ENCODE measurements at places on chromosomes 16 and 17.

DNA sequence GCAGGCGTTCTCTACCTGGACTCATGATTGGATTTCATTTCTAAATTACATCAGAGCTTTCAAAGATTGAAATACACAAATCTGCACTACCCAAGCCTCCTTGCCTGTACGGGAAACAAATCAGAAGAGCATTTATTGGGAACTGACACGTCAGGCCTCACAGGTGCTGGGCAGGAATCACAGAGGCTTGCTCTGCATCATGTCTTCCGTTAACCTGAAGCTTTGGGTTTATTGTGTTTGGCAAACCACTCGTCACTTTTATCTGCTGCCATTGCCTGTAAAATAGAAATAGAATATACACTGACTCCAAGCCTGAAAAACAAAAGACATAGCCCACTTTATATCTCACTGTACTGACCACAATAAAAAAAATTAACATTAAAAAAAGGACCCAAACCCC is 7.9 kb upstream of the GEMIN4 start:
- DNase-seq = no peak

GRCh38 chr17:68351395-68351794 is 60.1 kb downstream of the ARSG start:
- no peak for DNase-seq

GRCh38 chr16:58670177-58670576 is 14.4 kb downstream of the SLC38A7 start:
- no peak for DNase-seq

DNA sequence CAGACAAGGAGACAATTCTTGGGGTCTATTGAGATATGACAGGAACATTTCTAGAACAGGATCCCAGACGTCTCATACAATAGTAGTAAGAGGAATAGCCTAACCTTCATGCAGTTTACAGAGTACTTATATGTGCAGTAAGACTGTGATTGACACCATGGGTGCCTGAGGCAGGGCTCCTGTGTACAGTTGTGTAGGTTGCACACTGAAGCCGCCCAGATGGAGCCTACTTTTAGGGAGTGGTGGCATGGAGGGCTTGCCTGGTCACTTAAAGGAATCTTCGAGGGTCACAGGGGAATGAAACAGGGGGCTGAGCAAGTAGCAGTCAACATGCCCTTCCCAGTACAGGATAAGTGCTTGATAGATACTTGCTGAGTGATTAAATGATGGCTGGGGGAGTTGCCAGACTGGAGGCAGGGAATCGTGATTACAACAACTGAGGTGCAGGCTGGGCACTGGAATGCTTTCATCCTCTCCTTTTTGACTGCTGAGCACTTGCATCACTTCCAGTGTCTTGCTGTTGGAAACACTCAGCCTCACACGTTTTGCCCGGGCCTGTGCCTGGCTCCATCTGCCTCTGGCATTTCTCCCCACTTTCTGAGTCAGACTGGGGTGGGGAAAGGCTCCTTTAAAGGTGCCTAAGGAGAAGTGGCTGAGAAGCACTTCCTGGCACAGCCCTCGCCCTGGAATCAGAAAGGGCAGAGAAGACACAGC is 71.0 kb downstream of the COPRS start:
- no peak for DNase-seq

DNA sequence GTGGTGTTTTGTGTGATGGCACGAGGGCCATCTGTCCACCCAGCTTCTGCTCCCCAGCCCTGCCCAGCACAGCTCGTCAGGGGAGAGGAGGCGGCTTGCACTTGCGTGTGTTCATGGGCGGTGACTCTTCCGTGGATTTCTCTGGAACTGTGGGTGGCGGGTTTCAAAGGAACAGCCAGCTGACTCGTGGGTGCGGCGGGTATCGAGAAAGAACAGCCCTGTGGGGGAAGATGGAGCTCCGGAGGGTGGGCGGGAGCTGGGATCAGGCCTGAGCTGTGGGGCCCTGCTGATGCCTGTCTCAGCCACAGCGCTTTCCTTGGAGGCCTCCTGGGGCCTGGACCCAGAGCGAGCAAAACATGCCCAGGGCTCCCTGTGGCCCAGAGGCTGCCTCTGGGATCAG is 13.2 kb downstream of the NAGPA start:
- DNase-seq = no peak

- DNase-seq = no peak
These were observed 11.2 kb upstream of the SLC47A2 start for GRCh38 chr17:19727501-19728078.

DNA sequence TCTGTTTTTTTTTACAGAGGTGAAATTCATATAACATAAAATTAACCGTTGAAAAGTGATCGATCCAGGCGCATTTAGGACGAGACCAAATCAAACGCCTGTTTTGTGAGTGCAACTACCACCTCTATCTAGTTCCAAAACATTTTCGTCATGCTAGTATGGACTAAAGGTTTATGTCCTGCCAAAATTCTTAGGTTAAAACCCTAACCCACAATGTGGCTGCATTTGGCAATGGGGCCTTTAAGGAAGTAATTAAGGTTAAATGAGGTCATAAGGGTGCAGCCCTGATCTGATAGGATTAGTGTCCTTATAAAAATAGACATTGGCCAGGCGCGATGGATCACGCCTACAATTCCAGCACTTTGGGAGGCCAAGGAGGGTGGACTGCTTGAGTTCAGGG is 32.8 kb upstream of the RCVRN start:
- no peak for DNase-seq

GRCh38 chr17:9987779-9988585 is 82.9 kb upstream of the RCVRN start:
- no peak for DNase-seq

DNA sequence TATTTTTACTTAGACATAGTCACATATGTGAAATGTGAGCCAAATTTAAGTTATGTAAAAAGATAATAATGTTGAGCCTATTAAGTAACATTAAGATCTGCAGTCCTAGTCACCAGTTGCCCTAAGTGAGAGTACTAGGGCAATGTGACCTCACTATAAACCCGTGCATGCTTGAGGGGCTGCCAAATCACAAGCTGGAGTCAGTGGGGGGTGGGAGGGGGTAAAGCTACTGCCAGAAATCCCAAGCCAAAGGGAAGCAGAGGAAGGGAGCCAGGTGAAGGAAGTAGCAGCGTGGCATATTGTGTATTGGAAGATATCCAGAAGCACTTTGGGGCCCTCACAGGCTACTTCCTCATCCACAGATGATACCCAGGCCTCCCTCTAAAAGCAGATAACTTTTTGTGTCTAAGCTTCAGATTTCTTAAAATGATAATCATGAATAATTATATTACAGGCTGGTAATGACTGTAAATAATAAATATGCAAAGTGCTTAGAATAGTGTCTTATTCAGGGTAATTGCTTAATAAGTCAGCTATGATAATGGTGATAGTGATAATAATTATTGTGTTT is 134.1 kb downstream of the CA10 start:
- no peak for DNase-seq

- DNase-seq = no peak
These were observed 58.1 kb downstream of the NDE1 start for GRCh38 chr16:15708096-15708495.

DNA sequence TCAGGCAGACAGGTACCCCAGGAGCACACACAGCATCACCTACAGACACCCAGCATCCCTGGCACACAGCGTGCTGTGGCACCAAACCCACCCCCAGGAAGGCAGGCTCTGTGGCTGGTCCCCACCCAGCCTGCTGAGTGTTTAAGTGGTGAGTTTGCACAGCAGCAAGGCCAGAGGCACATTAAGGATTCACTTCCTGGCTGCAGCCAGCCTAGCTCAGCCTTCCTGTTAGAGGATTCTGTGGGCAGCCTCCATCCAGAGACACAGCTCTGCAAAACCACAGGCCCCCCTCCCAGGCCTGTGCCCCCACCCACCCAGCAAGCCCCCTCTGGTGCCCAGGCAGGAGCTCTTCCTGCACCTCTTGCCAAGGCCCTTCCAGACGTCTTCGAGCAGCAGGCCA is 36.1 kb upstream of the PHB1 start:
- no peak for DNase-seq

GRCh38 chr17:8436844-8437171 is 1.1 kb downstream of the NDEL1 start:
- no peak for DNase-seq

DNA sequence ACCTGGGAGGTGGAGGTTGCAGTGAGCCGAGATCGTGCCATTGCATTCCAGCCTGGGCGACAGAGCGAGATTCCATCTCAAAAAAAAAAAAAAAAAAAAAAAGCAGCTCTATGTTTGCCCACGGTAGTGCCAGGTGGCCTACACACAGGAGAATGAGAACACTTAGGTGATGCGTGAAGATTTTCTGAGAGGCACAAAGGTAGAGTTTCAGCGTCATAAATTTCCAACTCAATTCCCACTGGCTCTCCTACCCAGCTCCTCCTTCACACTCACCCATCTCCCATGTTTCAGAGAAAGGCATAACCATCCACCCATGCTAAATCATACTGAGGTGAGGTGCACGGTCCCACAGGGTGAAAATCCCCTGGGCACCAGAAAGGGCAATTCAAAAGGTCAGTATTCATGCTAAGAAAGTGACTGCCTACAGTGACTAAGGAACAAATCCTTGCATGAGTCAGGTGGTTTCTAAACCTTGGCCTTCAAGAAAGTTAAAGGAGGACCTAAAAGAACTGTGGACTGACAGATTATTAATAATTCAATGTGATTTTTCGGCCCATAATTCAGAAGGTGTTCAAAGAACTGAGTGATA is 4.8 kb downstream of the DCAKD start:
- DNase-seq = no peak

DNA sequence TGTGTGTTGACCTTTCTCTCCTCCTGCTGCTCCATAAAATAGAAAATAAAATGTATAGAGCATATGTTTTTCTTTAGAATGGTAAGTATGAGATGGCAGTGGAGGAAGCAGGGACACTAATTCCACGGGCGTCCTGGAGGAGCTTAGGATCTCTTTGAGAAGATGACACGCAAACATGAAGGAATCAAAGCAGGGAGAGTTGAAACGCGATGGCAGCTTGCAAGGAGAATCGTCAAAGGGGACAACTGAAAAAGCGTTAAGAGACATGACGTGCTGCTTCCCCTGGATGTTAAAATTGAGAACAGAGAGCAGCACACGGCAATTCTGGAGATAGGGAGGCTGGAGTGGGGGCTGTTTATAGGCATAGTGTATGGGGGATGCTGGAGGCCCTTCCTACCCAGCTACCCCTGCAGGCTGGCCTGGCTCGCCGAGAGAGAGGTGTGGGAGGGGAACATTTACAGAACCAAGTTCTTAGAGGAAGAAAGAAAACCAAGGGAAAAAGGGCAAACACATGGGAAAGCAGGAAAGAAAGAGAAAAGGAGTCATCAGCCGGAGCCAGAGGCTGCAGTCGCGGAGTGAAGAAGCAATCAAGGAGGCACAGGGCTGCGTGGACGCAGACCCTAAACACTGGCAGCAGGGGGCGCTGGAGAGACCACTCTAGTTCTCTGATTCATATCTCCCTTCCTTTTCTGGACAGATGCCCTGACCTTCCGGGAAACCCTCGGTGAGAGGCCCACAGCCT is 55.8 kb downstream of the MYH13 start:
- no peak for DNase-seq

- no peak for DNase-seq
These were observed 28.3 kb upstream of the SLC38A10 start for GRCh38 chr17:81323411-81323868.

GRCh38 chr17:1582374-1582773 is 19.8 kb upstream of the PITPNA start:
- no peak for DNase-seq

DNA sequence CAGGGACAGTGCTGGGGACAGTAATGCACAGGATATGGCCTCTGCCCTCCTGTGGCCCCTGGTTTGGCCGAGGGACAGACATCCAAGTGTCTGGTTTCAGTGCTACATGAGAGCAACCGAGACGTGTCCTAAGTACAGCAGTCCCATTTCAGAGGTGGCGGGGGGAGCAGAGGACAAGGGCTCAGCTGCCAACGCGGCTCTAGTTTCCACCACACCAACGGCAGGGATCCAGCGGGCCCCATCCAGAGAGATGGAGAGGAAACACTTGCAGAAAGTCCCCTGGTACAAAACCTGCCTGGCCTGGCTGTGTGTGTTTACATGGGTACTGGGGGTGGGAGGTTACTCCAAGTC is 125.8 kb upstream of the SMURF2 start:
- DNase-seq = no peak

- DNase-seq = no peak
These were observed 154.4 kb downstream of the CLEC16A start for GRCh38 chr16:11098601-11099390.

GRCh38 chr17:78133971-78134898 is 3.7 kb downstream of the TMC8 start:
- DNase-seq = no peak

GRCh38 chr17:77400445-77400870 is 259.7 kb downstream of the SEC14L1 start:
- DNase-seq = peak; percentile 64

GRCh38 chr17:13475574-13476223 is 126.0 kb downstream of the HS3ST3A1 start:
- no peak for DNase-seq

DNA sequence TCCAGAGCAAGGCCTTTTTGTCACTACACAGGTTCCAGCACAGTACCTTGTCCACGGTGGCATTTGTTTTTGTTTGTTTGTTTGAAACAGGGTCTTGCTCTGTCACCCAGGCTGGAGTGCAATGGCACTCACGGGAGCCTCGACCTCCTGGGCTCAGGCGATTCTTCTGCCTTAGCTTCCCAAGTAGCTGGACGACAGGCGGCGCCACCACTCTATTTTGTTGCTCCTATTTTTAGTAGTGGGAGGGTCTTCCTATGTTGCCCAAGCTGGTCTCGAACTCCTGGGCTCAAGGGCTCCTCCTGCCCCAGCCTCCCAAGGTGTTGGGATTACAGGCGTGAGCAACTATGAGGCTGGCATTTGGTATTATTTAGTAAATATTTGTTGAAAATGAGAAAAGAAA is 10.3 kb downstream of the MRC2 start:
- no peak for DNase-seq

GRCh38 chr17:51572115-51572514 is 311.8 kb downstream of the UTP18 start:
- no peak for DNase-seq

GRCh38 chr16:79053577-79053976 is 547.0 kb downstream of the MAF start:
- no peak for DNase-seq

DNA sequence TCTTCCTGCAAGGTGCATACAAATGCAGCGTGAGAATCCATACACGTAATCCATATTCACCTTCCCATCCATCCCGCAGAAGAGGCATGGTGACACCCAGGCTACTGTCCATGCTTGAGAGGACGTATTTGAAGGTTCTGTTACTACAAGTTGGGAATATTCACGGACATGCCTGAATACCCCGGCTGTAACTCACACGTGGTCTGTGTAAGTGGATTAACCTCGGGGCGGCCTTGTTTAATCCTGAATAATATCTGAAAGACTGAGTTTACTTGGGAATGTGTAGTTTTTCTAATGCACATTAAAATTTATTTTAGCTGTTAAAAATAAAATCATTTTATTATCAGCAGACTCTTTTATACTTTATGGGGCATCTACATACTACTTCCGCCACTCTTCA is 13.1 kb downstream of the CPSF4L start:
- DNase-seq = no peak

DNA sequence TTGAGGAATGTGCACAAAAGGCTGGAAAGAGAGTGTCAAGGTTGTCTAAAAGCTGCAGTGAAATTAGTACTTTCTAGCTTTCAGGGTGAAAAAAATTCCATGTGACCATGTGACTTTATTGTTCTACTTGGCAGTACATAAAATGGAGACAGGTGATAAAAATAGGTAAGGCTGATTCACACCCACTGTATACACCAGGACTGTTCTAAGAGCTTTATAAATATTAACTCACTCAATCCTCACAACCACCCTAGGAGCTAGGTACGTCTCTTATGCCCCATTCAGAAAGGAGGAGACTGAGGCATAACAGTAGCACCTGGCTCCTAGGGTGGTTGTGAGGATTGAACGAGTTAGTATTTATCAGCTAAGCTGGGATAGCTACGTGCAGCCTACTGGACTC is 28.2 kb upstream of the DNAH17 start:
- DNase-seq = no peak

All from stimulated activated CD4-positive, alpha-beta T cell treated with anti-CD3 and anti-CD28 coated beads, TNF-alpha, amount 100 ng/mL, for 24 hours (primary cell).